ENCODE measurements at places on chromosomes 5 and 9.

DNA sequence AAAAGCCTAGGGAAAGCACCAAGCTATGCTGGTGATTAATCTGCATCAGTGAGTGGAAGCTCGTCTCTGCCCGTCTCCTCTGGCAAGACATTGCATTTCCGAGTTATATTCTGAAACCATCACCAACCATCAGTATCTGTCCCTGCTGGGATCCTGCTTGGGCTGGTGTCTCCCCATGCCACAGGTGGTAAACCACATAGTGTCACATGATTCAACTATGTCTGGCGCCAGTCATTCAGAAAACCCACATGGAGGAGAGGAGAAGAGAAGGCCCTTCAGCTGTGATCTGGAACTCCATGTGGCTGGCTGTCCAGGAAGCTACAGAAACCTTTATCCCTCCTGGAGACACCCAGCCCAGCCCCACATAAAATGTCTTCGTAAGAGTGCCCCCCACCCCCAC is 4.8 kb downstream of the IL9 start:
- no peak for DNase-seq

- no peak for DNase-seq
Observed at GRCh38 chr5:112087222-112087621, 330.2 kb upstream of the NREP start.

DNA sequence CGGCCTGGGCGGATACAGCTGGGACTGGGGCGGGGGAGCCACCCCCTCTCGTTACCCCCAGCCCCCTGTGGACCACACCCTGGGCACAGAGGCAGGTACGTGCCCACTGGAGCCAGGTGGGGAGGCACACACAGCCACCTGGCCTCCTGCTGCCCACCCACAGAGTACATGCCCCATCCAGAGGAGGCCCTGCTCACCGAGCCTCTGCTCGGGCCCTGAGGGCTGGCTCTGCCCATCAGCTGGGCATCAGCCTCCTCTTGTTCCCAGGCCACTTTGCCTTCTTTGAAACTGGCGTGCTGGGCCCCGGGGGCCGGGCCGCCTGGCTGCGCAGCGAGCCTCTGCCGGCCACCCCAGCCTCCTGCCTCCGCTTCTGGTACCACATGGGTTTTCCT is 6.3 kb downstream of the MAMDC4 start:
- DNase-seq: no peak

- DNase-seq: no peak
Observed at GRCh38 chr9:126459126-126459525, 132.5 kb downstream of the MVB12B start.

DNA sequence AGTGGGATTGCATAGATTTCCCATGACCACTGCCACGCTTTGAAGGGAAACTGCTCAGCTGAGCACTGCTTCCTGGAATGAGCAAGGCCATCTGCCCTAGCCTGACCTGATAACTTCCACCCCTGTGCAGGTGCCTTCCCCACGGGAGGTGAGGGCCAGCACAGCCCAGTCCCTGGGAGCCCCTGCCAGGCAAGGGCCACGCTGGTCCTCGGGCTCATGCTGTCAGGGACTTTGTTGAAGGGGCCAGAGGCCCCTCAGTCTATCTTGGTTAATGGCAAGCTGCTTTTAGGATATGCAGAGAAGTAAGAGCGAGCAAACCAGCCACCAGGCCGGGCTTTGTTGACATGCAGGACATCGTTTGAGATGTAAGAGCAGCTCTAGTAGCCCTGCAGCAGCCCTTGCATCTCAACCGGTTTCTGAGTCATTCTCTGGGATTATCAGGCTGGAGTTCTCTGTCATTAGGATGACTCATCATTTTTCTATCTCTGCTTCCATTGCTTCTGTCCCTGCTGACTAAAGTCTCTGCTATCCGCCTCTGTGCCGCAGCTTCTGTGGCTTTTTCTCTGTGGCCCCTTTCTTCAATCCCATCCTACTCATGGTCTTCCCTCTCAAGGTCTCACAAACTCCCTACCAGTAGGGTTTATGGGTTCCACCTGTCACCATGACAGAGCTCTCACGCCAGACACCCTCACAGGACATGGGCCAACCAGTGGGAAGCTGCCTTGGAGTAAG is 30.6 kb upstream of the IQGAP2 start:
- DNase-seq: no peak

- DNase-seq: no peak
Observed at GRCh38 chr5:111134087-111134486, 41.9 kb downstream of the WDR36 start.

DNA sequence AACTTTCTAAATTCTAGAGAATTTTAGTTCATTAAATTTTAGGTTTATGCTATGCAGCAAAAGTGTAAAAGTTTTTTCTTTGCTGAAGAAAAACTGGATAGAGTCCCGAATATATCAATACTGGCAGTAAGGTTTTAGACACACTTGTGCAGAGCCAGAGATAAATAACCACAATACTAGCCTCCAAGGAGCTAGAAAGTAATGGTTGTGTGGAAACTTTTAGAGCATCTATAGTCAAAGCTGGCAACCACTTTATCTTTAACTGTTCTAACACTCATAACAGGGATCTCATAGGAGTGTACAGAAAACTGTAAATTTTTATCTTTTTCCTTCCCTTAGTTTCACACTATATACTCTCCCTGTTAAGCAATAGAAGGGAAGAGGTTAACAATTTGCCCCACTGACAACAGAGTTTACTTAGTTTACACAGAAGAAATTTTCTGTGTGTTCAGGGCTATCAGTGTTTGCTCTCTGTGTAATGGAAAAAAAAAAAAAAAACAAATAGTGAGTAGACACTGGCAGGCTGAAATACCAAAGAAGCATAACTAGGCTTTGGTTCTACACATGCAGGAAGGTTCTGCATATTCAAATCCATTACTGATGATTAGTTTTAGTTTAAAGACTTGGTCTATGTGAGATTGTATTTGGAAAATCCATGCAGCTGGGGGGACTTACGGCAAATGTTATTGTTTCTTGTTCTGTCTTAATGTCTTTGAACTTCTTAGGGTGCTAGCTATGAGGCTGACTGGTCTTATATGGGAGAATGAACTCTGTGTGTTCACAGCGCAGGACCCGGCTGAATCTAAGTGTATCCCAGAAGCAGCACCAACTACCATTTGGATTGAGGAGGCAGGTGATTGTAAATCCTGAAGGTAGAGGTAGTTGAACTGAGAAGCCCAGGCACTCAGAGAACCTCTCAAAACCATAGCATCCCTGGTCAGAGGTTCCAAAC is 187.6 kb downstream of the PCSK1 start:
- no peak for DNase-seq

DNA sequence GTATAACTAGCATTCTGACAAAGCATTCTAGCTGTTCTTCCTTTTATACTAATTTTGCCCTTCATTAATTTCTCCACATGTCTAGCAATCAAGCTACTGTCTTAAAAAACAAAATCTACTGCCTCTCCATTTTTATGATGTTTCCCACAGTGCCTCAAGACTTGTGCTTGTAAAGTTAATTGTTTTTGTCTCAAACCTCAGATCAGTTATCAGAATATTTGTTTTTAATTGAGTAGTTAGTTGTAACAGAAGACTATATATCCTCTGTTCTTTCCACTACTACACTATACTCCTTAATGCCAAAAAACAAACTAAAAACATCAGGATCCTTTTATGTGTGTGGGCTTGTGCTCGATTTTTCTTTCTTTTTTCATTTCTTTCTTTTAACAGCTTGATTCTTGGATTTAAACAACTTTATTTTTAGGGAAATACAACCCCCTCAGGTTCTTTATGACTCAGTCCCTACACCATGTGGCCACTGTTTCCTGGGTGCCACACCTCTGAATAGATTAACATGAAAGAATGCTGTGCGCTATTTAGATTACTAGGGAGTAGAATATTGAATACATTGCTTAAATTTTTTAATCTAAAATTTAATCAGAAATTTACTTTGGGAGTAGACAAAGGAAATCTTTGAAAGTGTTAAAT is 1.2 kb downstream of the ASPN start:
- DNase-seq: no peak

DNA sequence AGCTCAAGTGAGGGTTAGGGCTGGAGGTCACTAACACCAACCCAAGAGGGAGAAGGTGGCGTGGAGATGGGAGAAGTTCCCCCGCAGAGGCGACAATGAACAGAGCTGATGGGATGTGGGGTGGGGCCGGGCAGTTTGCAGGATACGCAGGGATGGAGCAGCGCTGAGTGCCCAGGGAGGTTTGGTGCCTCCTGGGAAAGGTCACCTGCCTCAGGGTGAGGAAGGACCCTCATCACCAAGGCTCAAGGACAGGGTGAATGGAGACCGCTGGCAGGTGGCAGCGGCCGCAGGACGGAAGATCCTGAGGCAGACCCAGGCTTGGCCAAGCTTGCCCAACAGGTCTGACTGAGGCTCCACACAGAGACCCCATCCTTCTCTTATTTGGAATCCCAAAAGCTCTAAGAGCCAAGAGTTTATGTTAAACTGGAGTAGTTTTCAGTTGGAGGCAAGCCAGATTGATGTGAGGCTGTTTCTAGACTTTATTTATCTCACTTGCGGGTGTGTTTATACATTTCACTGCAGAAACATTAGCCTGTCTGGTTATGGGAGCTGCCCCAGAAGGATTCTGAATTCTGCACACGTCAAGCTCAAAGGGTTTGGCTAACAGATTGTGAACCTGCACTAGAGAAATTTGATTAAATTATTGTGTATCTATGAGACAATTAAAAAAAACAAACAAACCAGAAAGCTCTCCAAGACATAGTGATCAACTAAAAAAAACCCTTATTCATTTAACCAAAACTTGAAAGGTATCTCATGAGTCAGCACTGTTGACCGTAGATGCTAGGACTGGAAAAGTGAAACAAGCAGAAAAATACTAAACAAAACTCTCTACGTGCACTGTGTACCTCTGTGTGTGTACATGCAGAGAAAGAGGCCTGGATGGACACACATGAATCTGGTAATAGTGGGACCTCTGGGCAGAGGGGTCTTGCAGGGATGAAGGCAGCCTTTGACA is 146.2 kb upstream of the PHYKPL start:
- DNase-seq: no peak

GRCh38 chr9:882416-882924 is 41.0 kb downstream of the DMRT1 start:
- no peak for DNase-seq

- no peak for DNase-seq
Observed at GRCh38 chr5:146660376-146660960, 144.5 kb upstream of the GPR151 start.

- no peak for DNase-seq
Observed at GRCh38 chr5:2196416-2196815, 313.7 kb upstream of the IRX4 start.

DNA sequence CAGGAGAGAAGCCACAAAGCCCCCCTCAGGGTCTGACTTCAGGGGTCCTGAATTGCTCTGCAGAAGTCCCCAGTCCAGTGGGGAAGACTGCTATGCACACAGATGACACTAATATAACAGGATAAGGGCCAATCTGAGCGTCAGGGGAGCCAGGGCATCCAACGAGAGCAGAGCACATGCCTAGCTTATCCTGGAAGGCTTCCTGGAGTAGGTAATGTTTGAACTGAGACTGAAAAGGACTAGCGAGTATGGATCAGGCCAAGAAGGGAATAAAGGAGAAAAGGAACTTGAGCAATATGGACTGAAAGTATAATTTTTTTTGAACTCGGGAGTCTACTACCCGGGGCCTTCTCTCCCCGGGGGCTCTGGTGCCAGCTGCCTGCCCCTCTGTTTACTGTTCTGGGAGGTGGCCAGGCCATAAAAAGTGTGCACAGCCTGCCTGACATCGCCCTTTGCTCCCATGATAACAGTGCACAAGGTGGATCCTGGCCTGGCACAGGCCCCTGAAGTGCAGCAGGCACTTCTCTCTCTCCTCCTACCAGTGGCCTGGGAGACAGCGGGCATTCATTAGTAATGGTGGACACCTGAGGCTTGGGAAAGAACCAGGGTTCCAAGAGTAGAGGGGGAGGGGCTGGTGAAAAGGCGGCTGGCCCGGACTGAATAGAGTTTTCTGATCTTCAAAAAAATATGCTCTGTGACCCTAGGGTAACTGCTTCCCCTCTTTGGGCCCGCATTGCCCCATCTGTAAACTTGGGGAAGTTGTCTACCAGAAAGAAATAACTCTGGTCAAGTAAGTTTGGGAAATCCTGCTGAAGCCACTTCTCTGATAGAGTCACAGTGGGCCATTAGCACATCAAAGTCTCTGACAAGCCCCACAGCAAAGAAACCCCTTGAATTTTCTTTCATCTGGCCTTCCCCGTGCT is 4.6 kb upstream of the SLC6A7 start:
- DNase-seq: no peak

DNA sequence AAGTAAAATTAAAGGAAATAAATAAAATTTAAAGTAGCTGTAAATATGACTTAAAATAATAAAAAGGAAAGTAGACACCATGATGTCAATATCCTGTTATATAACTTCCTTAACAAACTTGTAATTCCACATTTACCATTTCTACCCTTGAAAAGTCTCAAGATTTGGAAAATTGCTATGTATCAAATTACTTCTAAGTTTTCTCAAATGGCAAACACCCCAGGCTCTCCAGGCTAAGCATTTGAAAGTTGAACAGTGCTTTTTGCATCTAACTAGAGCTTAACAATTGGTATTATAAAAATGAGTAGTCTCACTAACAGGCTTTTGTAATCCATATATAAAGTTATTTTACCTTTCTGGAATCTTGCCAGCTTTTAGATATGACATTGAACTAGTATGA is 41.5 kb upstream of the MACIR start:
- DNase-seq: no peak

DNA sequence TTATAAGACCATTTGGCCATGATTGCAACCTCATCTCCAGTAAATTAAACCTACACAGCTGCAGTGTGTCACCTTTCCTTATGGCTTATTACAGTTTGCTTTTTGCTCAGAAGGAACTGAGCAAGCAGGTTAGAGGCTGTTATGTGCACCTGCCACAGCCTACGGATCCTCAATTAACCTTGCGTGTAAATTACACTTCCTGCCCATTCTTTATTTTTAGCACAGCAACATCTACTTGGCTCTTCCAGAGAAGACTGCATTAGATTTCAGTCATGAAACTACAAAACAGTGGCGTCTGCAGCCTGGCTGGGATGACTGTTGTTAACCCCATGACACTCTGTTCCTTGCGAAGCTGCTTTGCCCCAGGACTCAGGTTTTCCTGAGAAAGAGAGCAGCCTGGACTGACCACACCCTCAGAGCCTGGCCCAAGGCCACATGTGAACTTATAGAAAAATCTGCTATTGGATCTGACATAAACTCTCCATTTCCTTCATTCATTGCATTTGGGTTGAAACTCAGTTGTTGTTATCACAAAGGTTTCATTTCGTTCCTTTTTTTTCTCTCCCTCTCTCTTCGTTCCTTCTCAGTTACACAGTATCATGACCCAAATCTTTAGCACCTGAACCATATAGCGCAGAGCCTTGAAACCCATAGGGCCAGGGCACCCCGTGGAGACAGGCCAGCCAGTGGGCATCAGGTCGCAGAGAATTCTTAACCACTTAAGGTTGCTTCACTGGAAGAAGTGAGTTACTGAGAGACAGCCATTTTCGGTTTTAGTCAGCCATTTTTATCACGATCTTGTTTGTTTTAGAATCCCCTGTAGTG is 138.6 kb downstream of the PALM2AKAP2 start:
- no peak for DNase-seq

DNA sequence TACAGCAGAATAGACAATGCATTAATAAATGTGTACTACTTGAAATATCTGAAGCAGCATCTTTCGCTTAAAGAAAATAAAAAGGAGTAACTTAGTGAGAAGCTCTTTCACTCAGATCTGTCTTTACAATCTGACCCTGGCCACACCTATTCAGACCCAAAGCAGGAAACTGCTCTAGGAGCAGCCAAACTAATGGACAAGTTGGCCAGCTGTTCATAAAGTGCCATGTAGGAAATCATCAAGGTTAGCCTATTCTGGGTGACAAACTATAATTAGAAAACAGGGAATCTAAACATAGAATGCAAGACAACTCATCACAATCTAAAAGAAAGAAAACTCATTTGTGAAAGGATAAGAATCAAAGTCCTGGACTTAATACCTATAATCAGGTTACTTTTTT is 101.3 kb downstream of the AGTPBP1 start:
- no peak for DNase-seq

Data from stimulated activated CD8-positive, alpha-beta memory T cell treated with anti-CD3 and anti-CD28 coated beads, Interleukin-4, amount 100 ng/mL, for 4 hours (primary cell).